ENCODE measurements at places on chromosomes 11 and 22.

DNA sequence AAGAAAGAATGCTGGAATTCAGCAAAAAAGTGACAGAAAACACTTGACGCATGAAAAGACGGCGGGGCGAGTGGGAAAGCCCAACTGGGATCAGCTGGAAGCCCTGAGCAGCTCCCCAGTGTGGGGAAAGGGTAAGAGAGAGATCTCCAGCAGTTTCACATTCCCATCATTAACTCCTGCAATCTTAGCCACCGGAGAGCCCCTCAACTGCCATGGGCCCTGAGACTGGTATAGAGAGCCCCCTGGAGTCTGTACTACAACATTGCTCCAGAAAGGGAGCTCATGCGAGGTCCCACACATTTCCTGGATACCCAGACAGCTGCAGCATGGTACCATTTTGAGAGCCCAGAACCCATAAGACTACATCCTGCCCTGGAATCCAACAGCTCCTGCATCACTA is 31.1 kb downstream of the MRGPRX4 start:
- DNase-seq = no peak

- no peak for DNase-seq
These were observed 739 bp downstream of the ZMAT5 start for GRCh38 chr22:29765905-29766631.

GRCh38 chr11:83280256-83280655 is 5.9 kb downstream of the CCDC90B start:
- no peak for DNase-seq

GRCh38 chr11:78239781-78240180 is 51.1 kb downstream of the USP35 start:
- no peak for DNase-seq

- DNase-seq = no peak
These were observed 22.8 kb upstream of the TP53AIP1 start for GRCh38 chr11:128965485-128965884.

DNA sequence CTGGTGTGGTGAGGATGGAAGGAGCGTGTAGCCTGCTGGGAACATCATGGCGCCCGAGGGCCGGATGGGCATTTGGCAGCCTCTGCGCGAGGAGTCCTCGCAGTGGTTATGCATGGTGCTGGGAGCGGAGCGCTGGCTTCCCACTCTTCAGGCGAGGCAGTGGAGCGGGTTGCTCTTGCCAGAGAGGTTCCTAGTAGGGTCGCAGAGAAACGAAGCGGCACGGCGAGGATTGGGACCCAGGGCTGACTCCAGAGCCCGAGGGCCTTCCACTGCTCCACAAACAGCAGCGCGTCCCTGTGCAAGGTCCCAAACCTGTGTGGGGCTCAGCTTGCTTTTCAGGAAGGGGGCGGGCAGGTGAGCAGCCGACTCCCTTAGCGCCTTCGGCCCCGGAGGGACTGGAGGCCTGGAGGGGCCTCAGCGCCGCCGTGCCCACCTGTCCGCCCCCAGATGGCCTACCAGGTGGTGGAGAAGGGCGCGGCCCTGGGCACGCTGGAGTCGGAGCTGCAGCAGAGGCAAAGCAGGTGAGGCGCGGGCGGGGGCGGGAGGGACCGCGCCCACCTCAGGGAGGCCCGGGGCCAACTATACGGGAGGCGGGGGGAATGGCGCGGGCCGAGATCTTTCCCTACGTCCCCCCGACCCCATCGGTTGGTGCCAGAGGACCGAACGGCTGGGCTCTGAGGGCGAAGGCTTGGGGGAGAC is 7.2 kb downstream of the ATG16L2 start:
- DNase-seq = no peak

DNA sequence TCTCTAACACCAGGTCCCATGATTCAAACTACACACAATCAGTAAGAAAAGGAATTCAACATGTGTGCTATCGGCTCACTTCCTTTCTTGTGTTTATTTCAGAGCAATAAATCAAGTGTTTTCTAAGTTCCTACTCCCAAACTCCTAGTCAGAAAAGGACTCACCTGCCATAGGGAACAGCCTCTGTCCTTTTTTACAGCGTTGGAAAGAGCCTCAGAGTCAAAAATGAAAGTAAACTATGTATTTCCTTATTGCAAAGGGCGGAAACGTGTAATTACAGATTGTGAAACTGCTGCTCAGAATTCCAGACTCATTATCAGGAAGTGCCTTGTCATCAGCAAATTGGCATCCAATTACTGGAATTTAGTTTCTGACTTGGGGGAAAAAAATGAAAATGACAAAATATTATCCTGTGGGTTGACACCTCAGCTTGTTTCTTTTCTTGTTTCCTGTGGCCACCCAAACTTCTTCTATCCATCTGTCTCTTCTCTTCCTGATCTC is at the start of gene CASP4:
CASP4 (minus strand) TSS at position 220 of the 501 bp plus-strand sequence; CDS start at position 171, 49 bp downstream.
- DNase-seq = peak; percentile 76

GRCh38 chr11:57536947-57537619 is at the start of gene SMTNL1:
Gene SMTNL1, plus strand, starts transcription at chr11:57537595. Its CDS starts 5,048 bp downstream, at chr11:57542643.
- no peak for DNase-seq

DNA sequence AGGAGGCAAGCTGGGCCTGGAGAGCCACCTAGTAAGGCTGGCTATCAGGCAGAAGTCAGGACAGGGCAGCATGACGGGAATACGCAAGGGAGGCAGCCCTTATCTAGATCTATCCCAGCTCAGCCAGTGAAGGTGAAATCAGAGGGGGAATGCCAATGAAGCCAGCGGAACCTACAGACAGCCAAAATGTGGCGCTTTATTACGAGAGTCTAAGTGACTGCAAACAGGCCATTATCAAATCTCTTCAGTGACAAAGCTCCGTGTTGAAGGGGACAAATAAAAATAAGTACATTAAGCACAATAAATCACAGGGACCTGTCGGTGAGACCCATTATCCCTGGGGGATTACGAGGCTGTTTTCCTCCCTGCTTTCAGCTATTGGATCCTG is 22.8 kb downstream of the LARGE1 start:
- DNase-seq = no peak

- DNase-seq = no peak
These were observed 447.8 kb upstream of the CNTN5 start for GRCh38 chr11:98572941-98573340.

- DNase-seq = no peak
These were observed 16.8 kb upstream of the P2RY2 start for GRCh38 chr11:73201249-73201648.

- DNase-seq = no peak
These were observed 1.4 kb upstream of the CASP5 start for GRCh38 chr11:105024394-105024793.

DNA sequence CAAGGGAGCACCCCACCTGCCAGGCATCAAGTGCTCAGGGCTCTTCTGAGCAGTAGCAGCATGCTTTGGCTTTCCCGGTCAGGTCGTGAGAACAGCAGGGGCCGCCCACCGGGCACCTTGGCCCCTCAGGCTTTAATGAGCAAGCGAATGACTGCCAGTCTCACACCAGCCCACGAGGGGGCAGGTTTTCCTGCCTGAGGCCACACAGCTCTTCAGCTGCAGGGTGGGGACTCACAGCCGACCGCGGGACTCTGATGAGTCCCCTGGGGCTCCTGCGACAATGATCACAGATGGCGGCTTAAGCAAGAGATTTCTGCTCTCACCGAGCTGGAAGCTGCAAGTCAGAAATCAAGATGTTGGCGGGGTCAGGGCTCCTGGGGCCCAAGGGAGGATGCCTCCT is 14.3 kb upstream of the FGF19 start:
- DNase-seq = no peak

GRCh38 chr22:42132457-42132856 is 1.8 kb upstream of the CYP2D6 start:
- DNase-seq = no peak

Measured in fibroblast of skin of left biceps (primary cell).